CD4-positive, alpha-beta T cell treated with Interleukin-2 at 100 ng/mL for 4 hours (primary cell): ENCODE measurements at places on chromosomes 4 and X.
A peak's percentile ranks its signal among the peaks of the same experiment; 100 is the strongest.

- DNase-seq: no peak
Observed at GRCh38 chr4:14149176-14150053, 521.9 kb upstream of the BOD1L1 start.

GRCh38 chr4:145804116-145804515, 124.2 kb downstream of the C4orf51 start:
- no peak for DNase-seq

GRCh38 chr4:137694138-137694537, 161.8 kb upstream of the PCDH18 start:
- no peak for DNase-seq

- DNase-seq: no peak
Observed at GRCh38 chr4:107166181-107166580, 130.1 kb upstream of the DKK2 start.

DNA sequence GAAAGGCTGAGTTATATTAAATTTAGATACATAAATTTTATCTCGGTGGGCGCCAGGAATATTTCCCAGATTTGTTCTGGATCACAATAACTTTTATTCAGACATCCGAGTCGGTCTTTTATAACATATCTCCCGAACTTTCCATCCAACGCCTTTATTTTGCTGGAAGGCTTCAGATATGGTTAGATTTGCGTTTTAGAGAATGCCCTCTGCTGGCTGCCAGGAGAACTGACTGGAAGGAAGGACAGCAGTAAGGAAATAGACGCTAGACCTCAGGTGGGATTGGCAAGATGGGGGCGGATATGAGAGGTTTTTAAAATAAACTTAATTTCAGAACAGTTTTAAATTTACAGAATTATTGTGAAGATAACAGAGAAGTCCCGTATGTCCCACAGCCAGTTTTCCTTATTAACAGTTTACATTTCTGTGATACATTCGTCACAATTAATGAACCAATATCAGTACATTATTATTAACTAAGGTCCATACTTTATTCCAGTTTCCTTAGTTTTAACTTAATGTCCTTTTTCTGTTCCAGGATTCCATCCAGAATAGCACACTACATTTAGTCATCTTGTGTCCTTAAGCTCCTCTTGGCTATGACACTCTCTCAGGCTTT, 4.6 kb upstream of the KANTR start:
- DNase-seq: peak; percentile 65

- DNase-seq: no peak
Observed at GRCh38 chr4:113452868-113453620, 308.5 kb downstream of the CAMK2D start.

DNA sequence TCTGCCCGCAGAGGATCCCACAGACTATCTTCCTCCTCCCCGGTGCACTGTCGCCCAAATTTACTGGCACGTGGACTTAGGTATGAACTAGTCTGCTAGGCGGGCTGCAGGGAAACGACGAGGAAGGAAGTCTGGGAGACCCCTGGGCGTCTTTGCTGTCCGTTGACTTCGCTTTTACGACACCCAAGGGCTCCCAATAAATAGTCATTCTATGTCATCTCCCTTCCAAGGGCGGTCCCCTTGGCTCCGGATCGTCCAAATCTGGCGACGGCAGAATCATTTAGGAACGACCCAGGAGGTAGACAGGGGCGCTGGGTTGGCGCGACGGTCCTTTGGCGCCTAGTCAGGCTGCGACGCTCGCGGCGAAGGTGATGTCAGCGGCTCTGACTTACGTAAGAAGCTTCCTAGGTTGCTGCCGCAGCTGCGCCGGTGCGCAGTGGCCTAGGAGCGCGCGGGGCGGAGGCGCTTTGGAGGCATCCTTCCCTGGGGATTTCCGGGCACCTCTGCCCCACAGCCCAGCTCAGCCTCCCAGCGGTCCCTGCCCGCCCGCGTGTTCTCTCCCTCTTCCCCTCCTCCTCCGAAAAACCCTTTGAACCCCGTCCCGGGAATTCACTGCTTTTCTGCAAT, 2.2 kb downstream of the NHS start:
- no peak for DNase-seq

DNA sequence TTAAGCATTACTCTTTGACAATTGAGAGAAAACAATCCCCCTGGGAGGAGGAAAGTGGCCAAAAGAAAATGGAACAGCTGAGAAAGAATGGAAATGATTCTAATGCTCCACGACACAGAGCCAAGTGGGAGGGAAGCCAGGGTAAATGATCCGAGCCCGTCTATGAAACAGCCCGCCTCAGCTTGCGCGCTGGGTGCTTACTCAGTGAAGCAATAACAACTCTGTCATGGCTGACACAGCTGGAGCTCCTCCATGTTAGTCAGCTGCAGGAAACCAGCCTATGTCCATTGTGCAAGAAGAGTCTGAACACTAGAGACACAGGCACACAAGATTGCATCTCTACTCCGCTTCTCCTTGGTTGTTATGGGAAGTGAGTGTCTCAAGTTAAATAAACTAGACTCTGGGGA, 19.3 kb downstream of the NOA1 start:
- no peak for DNase-seq

GRCh38 chr4:130545596-130545995, 1449.6 kb downstream of the C4orf33 start:
- no peak for DNase-seq

DNA sequence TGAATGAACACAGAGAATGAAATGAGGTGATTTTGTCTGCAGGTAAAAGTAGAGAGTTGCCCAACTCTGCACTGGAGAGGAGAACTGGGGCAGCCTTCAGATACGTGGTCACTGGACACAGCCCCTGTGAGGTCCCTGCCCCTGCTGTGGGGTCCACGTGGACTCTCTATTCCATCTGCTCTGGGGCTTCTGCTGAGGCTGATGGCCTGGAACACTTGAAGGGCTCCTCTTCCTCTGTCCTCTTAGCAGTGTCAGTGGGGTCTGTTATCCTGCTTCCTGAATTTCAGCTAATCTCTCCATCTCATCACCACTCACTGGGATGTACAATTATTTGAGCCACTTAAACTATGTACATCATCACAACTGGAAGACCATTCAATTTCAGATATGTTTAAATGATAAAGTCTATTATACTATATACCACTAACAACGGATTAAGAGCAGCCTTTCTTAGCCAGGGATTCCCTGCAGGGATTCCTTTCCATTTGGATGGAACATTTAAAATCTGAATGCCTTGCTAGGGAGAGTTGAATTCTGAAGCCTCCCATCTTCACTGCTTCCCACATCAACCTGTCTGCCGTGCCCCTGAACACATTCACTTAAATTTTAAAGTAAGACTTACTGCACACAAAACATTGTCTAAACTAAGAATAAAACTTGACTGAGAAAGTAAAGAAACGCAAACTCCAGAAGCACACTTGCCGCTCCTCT, 74.0 kb downstream of the CC2D2A start:
- no peak for DNase-seq

DNA sequence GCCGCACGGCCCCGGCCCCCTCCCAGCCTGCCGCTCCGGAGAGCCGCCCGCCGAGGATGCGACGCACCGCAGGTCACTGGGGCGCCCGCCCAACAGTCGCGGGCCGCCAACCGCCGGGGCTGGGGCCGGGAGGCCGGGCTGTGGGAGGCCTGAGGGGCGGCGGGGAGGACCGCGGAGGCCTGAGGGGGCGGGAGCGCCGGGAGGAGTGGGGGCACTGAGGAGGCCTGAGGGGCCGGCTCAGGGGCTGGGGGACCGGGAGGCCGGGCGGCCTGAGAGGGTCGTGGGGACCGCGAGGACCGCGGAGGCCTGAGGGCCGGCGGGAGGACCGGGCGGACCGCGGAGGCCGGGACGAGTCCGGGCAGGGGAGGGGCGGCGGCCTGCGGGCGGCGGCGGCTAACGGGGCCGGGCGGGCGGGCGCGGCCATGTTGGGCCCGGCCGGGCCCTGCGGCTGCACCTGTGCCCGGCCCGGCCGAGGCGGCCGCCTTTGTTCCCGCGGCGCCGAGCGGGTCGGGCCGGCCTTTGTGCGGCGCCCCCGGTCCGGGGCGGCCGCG, 353 bp downstream of the NSD2 start:
- no peak for DNase-seq

DNA sequence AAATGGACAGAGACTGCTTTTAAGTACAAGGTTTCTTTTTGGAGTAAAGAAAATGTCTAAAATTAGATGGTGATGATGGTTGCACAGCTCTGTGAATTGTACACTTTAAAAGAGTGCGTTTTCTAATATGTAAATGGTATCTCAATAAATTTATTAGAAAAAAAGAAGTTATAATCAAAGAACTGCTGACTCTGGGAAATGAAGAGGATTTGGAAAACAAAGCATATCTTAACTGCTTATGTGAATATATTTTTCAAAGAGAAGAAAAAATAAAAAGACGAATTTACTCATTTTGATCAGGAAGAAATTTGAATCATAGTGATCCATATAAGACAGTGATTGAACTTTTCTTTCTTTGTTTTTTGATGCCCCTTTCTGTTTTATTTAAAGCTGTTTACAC, 45.9 kb upstream of the FSTL5 start:
- DNase-seq: no peak

DNA sequence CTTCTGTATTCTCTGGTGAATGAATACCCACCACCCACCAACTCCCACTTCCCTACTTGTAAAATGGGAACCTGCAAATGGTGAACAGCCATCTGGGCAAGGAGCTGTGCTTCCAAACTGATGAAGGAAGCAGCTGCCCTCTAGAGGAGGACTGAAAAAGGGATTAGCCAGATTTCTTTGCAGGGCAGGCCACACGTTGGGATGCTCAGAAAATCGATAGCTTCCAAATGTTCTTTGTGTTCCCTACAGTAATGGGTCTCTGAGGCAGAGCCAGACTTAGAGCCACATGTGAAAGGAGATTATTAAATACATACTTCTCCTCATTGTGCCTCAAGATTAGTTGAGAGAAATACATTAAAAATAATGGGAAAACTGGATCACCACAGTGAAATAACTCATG, 39.3 kb upstream of the LPAR4 start:
- no peak for DNase-seq

DNA sequence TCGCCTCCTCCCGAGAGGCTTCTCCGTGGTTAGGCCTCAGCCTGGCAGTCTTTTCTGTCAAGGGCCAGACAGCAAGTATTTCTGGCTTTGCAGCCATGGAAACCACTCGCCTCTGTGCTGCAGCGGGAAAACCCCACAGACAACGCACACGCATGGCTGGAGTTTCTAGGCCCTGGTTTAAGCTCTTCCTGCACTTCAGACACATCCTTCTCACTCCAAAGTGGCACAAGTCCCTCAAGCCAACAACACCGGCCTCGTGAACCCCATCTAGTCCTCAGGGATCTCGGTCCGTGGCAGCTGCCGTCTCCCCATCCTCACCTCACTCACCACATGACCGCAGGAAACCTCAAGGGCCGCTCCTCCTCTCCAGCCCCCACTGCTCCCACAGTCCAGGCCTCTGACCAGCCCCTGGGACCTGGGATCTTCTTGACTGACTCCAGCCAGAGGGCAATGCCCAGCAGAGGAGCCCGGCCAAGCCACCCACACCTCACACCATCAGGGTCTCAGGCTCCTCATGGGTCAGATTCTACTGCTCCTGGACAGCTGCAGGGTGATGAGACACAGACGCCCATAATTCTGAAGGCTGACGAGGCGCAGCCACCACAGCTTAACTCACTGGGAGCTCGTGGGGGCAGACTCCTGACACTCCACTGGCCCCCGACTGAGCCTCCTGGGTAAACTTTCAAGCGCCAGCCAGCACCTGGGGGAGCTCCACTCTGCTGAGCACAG, 21.7 kb downstream of the LETM1 start:
- no peak for DNase-seq

- DNase-seq: no peak
Observed at GRCh38 chr4:8338351-8338961, 68.9 kb downstream of the HTRA3 start.

- no peak for DNase-seq
Observed at GRCh38 chrX:17520016-17520615, 145.1 kb downstream of the NHS start.

- DNase-seq: no peak
Observed at GRCh38 chrX:113929004-113929403, 654.9 kb upstream of the HTR2C start.

- DNase-seq: no peak
Observed at GRCh38 chr4:3391422-3391821, 50.3 kb upstream of the HGFAC start.

DNA sequence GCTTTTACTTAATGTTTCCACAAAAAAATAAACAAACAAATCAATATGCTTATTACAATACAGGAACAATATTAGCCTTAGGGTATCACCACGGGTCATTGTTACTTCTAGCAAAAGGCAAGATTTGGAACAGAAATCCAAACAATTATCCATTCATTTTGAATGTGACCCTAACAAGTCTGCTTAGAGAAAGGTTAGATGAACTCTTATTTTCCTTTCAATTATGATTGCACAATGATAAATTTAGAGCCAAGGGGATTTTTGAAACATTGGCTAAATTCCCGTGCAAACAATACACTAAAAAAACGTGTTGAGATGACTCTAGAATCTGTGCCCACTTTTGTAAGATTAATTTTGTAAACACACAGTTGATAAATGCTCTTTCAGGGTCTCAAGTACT, 474.7 kb downstream of the PCDH7 start:
- no peak for DNase-seq

DNA sequence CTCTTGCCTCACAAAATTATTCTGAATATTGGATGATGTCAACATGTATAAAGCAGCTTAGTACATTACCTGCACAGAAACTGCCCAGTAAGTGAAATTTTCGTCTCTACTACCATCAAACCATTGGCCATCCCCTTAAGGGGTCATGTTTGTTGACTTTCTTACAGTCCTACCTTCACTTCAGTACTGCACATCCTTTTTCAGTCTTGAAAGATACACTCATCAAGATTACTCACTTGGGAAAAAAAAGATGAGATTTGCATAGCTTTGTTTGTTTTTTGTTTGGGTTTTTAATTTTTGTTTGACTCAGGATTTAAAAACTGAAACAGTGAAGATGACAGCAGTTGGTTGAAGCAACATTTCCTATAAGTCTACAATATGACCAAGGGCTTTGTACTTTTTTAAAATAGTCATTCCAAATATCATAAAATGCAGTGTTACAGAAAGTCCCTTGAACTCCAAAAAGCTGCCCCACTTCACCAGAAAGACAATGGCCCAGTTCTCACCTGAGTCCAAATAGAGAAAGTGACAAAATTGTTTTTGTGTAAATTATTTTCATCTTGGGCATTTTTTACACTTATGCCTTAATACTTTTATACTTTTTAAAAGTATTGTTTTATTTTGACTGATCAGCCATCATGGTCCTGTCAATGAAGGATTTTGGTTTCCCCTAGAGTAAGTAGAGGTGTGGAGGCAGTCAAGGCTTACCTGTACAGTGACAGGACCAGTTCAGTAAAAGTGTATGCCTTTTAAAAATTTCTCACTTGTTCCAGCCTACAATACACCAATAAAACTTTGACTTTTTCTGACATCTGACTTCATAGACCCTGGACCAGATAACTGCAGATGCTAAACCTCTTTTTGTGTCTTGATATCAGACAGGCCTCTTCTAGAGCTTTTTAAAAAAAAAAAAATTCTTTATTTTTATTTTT, 59.7 kb upstream of the EDA2R start:
- no peak for DNase-seq

DNA sequence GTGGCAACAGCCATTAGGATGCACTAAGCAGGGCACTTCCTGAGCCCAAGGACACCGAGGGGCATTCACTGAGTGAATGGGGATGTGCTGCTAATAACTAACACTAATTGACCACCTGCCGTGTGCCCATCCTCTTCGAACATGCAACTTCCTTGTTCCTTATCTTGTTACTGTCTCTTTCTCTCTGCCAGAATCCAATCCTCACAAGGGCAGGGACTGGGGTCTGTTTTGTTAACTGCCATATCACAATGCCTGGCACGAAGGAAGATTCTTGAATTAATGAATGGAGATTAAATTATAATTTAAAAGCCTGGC, 1.3 kb downstream of the ERAS start:
- DNase-seq: no peak
